ENCODE measurements at places on chromosomes 16 and 17.

- no peak for DNase-seq
Observed at GRCh38 chr16:51592535-51593300, 441.6 kb upstream of the SALL1 start.

DNA sequence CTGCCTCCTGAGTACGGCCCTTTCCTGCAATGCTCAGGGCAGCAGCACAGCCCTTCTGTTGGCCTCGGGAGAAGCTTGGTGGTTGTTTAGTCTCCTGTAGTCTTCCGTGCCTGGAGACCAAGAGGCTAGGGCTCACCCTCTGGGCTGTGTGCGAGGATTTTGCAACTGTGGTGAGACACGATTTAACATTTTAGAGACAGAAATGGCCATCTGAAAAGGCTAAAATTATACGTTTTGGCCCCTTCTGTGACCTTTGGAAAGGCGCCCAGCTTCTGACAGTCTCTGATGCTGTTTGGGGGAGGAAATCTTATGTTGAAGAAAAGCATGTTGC, 33.1 kb downstream of the FOXL1 start:
- DNase-seq = no peak

DNA sequence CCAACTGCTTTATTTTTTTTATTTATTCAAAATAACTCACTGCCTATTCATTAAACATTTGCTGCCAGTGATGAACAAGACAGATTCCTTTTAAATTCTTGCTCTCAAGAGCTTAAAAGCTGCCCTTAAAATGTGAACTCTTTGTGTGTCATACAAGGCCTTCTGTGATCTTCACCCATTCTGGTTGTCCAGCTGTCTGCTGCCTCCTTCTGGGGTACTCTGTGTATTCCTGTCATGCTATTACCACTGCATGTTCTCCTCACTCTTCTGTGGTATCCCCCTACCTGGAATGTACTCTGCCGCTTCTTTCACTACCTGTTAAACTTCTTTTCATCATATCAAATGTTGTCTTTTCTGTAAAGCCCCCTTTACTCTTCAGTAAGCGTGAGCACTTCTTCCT, 165.8 kb downstream of the CHD9 start:
- no peak for DNase-seq

GRCh38 chr17:61581611-61582349, 9.2 kb downstream of the NACA2 start:
- DNase-seq = no peak

- DNase-seq = no peak
Observed at GRCh38 chr17:50765454-50766221, 1.7 kb downstream of the ANKRD40CL start.

- DNase-seq = no peak
Observed at GRCh38 chr17:46964315-46965265, 14.5 kb downstream of the RPRML start.

DNA sequence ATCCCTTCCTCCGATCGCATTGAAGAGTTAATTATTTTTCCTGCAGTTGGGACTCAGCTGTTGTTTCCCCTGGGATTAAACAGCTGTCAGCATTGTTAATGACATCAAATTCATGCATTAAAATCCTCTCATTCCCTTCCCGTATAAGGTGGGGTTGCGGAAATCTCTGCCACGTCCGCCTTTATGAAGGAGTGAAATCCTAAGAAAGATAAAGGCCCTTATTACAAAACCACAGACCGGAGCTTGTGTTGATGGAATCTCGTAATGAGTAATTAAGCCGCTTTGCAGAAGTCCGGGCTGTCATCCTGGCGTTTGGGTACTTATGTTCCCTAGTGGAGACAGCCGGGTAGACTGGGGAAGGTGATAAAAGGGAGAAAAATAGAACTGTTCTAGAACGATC, 627.6 kb downstream of the MAF start:
- no peak for DNase-seq

GRCh38 chr17:79255456-79255855, 180.8 kb downstream of the ENGASE start:
- DNase-seq = no peak

DNA sequence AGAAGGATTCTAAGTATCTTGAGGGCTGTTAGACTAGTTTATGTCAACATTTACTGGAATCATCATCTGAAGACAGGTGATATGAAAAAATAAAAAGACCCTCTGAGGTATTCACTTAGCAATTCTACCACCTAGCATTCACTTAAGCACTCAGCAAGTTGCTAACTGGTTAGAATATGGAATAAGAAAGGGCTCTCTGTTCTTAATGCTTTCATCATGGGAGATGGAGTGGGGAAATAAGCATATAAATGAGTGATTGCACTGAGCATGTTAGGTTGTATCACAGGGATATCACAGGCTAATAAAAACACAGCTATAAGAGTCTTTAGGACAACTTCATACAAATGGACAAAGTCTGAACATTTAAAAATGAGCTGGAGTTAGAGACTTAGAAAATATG, 1238.8 kb downstream of the CDH11 start:
- DNase-seq = no peak

GRCh38 chr17:18040261-18040858, 1.2 kb downstream of the GID4 start:
- DNase-seq = no peak

All from stimulated activated naive CD8-positive, alpha-beta T cell treated with anti-CD3 and anti-CD28 coated beads, Interleukin-15, Interleukin-2, amounts not matched to agents 100 U/mL and 50 U/mL, for 24 hours (primary cell).